ENCODE measurements at places on chromosomes 16 and 17. TPM values are rescaled to one million over a fixed set of nuclear protein-coding genes. Genes with fewer than 3 reads are reported as not detected.

DNA sequence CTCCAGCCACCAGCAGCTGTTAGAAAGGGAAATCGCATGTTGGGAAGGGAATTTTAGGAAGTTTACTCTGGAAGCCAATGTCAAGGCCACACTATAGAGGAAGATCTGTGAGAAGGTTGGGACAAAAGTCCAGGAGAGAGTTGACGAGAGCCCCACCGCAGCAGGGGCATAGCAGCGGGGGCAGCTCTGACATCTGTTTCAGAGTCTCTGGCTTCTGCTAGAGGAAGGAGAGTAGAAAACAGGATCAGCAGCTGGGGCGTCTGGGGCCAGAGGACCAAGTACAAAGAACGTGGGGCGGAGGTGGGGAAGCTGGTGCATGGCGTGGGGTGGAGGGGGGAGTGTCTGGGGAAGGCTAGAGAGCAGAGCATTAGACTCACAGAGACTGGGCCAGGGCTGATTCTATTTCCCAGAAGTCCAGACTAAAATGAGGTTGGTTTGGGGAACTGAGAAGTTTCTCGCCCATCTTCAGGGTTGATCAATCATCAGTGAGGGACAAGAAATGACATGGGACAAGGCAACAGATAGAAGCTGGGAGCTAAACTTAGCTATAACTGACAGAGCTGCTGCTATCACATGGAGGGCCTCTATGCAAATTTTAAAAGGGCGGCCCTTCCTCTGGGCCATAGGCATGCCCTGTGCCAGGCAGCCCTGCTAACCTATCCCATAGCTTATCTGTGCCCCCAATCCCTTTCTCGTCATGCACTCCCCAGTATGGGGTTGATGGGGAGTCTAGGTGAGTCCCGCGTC is 1.2 kb downstream of the RABEP2 start:
- DNase-seq, result no peak

GRCh38 chr17:50013079-50013478 is 18.1 kb upstream of the DLX3 start:
- DNase-seq, result no peak

DNA sequence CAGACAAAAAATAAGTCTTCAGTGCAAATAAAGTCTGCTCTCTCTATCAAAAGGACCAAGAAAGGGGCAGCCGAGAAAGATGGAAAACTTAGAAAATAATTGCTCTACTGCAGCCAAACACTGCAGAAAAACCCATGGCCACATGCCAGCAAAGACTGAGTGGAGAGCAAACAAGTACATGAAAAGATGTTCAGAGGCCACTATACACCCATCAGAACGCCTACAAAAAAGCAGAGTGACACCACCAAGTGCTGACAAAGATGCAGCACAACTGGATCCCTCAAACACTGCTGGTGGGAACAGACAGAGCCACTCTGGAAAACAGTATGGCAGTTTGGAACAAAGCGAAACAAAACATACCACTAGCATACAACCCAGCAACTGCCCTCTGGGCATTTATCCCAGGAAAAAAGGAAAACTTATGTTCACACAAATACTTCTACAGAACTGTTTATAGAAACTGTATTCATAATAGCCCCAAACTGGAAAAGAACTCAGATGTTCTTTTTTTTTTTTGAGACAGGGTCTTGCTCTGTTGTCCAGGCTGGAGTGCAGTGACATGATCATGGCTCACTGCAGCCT is 36.7 kb downstream of the KIAA0753 start:
- DNase-seq, result no peak

GRCh38 chr17:37392024-37392590 is 14.5 kb downstream of the ACACA start:
- DNase-seq, result peak; percentile 58

DNA sequence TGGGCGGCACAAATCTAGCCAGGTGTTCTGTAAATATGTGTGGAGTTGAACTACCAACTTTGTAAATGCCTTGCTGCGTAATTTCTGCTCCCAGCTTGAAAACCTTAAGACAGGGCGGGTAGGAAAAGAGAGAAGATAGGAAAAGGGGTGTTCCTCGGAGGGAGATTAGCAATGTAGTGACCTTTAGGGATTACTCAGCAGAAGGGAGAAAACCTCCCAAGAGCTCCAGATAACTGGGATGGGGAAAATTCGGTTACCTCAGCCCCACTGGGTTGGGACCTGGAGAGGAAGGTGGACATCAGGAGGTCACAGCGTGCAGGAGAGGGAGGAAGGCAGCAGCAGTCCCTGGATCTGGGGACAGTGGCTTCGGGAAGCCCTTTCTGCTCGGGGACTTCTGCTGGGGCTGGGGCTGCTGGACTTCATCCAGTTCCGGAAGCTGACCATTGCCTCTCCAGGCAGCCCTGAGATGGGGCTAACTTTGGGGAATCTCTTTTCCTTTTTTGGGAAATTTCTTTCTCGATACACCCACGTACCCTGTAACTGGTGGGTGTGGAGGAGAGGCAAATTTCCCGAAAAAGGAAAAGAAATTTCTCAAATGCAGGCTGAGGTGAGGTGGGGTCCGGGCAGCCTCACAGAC is 39.2 kb downstream of the MPRIP start:
- no peak for DNase-seq

The SLFN14 gene
- not detected for total RNA-seq

The CEP112 gene
- 2.5 TPM for total RNA-seq

The TSPAN10 gene
- total RNA-seq, result 1.4 TPM
